ENCODE measurements at places on chromosomes 11 and 22. TPM values are rescaled to one million over a fixed set of nuclear protein-coding genes. Genes with fewer than 3 reads are reported as not detected.

The HDAC10 gene
- total RNA-seq = 29.3 TPM

The FOLR1 gene
- 0.58 TPM for total RNA-seq

The INS gene
- not detected for total RNA-seq

The HOATZ gene
- not detected for total RNA-seq

The IRAG1 gene
- 0.08 TPM for total RNA-seq

The MOGAT2 gene
- total RNA-seq = not detected

The P2RY2 gene
- total RNA-seq = not detected

The METTL15 gene
- total RNA-seq = 7.5 TPM

The OR52B6 gene
- not detected for total RNA-seq

The SSTR3 gene
- total RNA-seq = not detected

The OOSP3 gene
- total RNA-seq = not detected

The FOLH1 gene
- 1.7 TPM for total RNA-seq

The YAP1 gene
- total RNA-seq = 87.2 TPM

The EEF1G gene
- 2,371 TPM for total RNA-seq

The HTR3A gene
- not detected for total RNA-seq

The P2RX6 gene
- 3.1 TPM for total RNA-seq

The MRPL17 gene
- total RNA-seq = 78.2 TPM

The CDC42EP2 gene
- total RNA-seq = 12.6 TPM

The MIF gene
- 587 TPM for total RNA-seq

The ANO5 gene
- total RNA-seq = 0.03 TPM
